ENCODE measurements at places on chromosomes 5 and 9.

GRCh38 chr5:34014626-34015025 lies 6.8 kb upstream of the AMACR start:
- DNase-seq = no peak

DNA sequence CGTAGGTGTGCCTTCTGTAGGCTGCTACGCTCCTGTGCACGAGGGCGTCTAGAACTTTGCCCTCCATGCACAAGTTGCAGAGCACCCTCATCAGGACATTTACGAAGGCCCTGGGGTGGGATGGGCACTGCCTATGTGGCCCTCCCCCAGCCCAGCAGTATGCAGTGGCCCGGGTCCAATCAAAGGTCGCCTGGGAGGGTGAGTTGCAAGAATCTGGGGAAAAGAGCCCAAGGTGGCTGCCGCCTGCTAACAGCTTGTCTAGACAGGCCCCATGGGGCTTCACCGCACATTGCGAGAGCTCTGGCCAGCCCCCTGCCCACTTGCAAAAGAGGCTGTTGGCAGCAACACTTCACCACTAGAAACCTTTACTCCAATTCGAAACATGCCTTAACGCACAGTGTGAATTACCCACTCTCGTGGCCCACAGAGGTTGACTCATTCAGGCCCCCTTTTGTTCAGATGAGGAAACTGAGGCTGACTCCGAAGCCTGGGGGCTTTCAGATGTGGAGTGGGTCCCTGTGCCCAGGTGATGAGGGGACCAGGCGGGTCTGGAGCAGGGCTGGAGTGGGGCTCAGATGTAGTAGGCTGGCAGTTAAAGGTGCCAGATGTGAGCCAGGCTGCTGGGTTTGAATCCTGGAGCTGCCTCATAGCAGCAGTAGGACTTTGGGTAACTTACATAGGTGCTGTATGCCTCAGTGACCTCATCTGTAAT lies 31.8 kb upstream of the IL17B start:
- DNase-seq = no peak

DNA sequence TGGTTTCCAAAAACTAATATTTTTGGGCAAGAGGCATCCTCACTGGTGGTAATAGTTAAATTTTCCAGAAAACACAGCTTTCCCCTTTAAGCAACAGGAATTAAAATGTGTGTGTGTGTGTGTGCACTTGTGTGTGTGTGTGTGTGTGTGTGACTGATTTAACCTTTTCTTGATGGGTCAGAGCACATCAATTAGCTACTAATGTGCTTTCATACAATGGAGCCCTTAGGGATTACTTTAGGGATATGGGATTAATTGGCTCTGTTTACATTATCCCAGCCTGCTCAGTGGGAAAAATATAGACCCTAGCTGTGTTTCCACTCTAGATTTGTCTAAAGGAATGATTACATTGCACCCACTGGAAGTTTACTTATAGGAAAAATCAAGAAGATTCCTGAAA lies 6.5 kb downstream of the PLCXD3 start:
- DNase-seq = no peak

DNA sequence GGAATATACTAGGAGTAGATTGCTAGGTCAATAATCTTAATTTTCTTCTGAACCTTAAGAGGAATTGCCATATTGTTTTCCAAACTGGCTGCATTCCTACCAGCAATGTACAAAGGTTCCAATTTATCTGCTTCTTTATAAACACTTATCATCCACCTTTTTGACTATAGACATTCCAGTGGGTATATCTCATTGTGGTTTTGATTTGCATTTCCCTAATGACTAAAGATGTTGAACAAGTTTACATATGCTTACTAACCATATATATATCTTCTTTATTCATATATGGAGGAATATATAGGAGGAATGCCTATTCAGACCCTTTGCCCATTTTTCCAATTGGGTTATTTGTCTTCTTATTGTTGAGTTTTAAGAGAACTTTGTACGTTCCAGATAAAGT lies 7.6 kb downstream of the DNAJC18 start:
- no peak for DNase-seq

DNA sequence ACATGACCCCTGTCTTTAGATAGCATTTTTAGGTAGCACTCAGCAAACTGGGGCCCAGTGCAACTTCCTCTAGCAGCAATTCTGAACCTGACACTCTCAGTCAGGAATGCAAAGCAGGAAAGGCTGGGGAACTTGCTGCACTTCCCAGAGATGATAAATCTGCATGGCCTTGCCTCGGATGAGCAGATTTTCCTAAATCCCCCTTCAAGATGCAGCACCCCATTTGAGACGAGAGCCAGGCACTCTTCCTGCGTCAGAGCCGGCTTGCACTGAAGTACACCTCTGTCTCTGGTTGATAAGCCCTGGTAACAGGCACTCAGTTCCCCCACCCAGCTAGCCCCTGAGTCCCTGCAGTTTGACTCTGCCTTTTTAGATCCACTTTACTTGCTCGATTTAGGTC lies 296.7 kb upstream of the PANK3 start:
- no peak for DNase-seq

DNA sequence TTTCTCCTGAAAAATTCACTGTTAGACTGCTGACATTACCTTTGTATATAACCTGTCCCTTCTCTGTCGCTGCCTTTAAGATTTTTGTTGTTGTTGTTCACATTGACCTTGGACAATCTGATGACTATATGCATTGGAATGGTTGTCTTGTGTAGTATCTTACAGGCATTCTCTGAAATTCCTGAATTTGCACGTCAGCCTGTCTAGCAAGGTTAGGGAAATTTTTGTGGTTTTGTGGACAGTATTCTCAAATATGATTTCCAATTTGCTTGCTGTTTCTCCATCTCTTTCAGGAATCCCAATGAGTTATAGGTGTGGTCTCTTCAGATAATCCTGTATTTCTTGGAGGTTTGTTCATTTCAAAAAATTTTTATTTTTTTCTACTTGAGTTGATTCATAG lies 140.8 kb downstream of the PRR16 start:
- DNase-seq = no peak

All from endothelial cell (in vitro differentiated cells).